Lower leg skin (tissue), 4 donors: ENCODE measurements at places on chromosomes 1 and 21.

- DNase-seq: no peak
Measured at GRCh38 chr1:150521196-150521968, 5.8 kb downstream of the FALEC start.

GRCh38 chr21:43736224-43736883 is 17.4 kb downstream of the PDXK start:
- DNase-seq: no peak

DNA sequence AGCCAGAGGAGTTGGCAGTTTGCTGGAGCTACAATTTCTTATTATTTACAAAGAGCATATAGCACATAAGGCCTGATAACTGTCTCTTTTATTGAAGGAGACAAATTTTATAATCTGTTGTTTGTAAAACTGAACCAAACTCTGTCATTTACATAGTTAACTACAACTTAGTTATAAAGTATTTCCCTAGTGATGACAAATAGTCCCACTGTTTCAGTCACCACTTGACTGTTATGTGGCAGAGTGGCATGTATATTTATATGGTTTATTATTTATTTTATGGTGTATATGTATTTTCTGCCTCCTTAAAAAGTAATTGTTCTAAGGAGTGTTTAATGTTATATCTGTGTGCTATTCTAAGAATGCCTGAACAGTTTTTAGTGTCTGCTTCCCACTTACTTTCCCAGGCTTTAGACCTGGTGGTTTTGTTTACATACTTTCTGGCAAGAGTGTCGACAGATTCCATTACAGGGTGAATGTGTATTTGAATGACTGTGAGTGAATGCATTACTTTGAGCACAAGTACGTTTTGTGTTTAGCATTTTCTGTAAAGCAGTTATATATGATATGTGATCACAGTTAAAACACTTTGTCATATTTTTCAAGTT is 10.0 kb downstream of the TSEN15 start:
- DNase-seq: no peak

GRCh38 chr1:16151196-16151994 is 4.5 kb downstream of the EPHA2 start:
- peak; percentile 85 for DNase-seq

DNA sequence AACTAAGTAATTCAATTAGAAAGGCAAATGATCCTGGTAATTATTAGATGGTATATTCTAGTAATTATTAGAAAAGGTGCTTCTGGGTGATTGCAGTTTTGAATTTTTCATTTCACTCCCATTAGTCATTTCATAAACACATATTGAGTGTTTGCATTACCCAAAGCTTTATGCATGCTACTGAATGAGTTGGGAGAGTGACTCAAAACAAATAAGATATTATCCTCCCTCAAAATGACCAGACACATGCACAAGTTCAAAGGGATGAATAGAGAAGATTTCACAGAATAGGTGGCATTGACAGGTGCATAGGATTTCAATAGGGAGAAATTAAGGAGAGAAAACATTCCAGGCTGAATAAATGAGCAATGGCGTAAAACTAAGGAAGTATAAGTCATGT is 84.7 kb downstream of the PHTF1 start:
- DNase-seq: no peak

GRCh38 chr1:37893673-37894072 is 34.3 kb upstream of the MTF1 start:
- no peak for DNase-seq

DNA sequence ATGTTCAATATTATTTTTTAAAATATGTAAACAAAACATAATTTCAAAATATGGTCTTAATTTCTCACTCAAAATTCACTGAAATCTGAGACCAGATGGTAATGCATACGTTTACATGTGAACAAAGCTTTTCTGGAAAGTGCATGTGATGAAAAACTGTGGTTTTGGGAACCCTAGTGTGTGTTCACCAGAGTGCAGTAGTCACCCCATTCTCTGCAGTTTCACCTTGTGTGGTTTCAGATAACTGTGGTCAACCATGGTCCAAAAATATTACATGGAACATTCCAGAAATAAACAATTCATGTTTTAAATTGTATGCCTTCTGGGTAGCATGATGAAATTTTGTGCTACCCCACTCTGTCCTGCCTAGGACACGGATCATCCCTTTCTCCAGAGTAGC is 2021.9 kb downstream of the MRPL39 start:
- no peak for DNase-seq

- no peak for DNase-seq
Measured at GRCh38 chr1:190353538-190354101, 124.0 kb downstream of the BRINP3 start.

GRCh38 chr21:36747815-36748383 is 49.0 kb downstream of the SIM2 start:
- DNase-seq: no peak

DNA sequence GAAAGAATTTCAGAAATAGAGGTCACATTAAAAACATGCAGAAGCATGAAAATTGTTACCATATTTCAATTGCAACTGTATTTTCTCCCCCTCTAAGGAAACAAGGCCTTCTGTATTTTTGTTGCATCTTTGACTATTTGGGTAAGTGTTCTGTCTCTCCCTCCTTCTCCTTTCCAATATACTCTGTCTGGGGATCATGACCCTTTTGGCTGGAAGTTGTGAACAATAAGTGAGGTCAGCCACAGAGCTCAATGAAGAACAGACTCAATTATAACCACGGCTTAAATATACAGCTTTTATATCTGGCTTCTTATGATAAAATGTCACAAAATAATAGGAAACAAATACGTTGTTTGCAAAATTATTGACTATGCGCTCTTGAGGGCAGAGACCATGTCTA is 47.1 kb downstream of the SPAG17 start:
- DNase-seq: no peak

- no peak for DNase-seq
Measured at GRCh38 chr1:90012300-90012699, 17.4 kb downstream of the ZNF326 start.

GRCh38 chr1:166145499-166145898 is 21.3 kb downstream of the FAM78B start:
- no peak for DNase-seq

DNA sequence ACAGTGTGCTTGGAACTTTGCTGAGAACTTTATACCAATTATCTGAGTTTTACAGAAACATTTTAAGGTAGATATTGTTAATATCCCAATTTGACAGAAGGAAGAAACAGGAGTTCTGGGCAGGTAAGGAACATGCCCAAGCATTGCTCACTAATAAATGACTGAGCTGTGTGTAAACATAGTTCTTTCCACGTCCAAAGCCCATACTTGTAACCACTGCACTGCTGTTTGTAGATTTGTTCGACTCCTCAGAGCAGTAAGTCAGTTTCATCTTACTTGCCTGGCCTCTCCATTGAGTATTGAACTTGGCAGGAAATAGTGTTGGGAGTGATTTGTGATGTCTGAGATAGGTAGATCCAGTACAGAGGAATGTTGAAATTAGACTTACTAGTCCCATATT is 335.1 kb downstream of the KIF26B start:
- DNase-seq: no peak

- DNase-seq: no peak
Measured at GRCh38 chr1:40897513-40897912, 35.4 kb upstream of the CITED4 start.

- no peak for DNase-seq
Measured at GRCh38 chr1:240667351-240667750, 55.4 kb upstream of the GREM2 start.

- peak; percentile 70 for DNase-seq
Measured at GRCh38 chr21:42706765-42707164, 53.3 kb downstream of the PDE9A start.

DNA sequence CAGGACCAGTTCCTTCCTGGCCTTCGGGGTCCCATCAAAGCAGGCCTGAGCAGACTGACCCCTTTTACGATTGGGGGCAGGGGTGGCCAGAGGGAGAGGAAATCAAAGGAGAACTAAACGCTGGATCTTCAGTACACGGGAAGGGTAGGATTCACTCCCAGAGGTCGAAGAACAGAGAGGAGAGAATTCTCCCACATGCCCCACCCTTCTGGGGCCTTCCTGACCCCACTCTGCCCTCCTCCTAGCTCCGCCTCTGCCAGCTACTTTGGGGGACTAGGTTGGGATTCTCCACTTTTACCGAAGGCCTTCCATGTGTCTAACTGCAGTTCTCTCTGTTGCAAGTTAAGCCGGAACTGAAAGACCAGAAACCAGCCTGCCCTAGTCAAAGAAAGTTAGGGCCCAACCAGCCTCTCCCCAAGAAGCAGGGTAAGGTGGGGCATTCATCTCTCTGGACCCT is 654 bp upstream of the ARHGEF2 start:
- no peak for DNase-seq

- no peak for DNase-seq
Measured at GRCh38 chr1:225880636-225881035, 1.5 kb downstream of the TMEM63A start.

DNA sequence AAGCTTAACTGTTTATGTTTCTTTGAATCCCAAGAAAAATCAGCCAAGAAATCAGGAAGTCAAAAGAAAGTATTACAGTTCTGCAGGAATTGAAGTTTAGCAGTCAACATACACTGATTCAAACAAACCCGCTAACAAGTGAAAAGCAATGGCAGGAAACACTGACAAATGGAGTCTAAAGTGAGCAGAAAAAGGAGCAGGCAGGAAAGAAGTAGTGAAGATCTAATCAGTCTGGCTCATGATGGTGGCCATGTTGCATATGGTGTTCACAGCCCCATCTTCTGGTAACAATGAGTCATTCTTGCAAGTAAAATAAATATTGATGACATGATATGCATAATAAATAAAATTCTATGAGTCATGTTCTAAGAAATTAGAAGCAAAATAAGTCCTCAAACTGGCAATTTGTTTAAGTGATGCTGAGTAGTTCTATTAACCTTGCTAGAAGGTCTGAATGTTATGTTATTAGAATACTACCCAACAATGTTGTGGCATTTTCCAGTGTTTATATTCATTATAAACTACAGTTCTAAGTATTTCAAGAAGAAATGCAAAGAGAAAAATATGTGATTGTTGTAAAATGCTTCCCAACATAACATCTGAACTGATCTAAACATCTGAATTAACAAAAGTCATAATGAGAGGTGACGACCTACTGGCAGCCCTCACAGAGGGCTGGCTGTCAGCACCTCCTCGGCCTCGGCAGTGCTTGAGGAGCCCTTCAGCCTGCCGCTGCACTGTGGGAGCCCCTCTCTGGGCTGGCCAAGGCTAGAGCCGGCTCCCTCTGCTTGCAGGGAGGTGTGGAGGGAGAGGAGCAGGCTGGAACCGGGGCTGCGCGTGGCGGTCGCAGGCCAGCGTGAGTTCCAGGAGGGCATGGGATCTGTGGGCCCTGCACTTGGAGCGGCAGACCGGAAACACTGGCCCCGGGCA is 5.7 kb upstream of the ACBD6 start:
- no peak for DNase-seq

GRCh38 chr1:32012709-32013385 is 821 bp upstream of the KHDRBS1 start:
- DNase-seq: no peak

GRCh38 chr1:37954316-37954971 is 7.6 kb upstream of the INPP5B start:
- DNase-seq: no peak

- DNase-seq: no peak
Measured at GRCh38 chr1:41640141-41640751, 155.8 kb upstream of the EDN2 start.

DNA sequence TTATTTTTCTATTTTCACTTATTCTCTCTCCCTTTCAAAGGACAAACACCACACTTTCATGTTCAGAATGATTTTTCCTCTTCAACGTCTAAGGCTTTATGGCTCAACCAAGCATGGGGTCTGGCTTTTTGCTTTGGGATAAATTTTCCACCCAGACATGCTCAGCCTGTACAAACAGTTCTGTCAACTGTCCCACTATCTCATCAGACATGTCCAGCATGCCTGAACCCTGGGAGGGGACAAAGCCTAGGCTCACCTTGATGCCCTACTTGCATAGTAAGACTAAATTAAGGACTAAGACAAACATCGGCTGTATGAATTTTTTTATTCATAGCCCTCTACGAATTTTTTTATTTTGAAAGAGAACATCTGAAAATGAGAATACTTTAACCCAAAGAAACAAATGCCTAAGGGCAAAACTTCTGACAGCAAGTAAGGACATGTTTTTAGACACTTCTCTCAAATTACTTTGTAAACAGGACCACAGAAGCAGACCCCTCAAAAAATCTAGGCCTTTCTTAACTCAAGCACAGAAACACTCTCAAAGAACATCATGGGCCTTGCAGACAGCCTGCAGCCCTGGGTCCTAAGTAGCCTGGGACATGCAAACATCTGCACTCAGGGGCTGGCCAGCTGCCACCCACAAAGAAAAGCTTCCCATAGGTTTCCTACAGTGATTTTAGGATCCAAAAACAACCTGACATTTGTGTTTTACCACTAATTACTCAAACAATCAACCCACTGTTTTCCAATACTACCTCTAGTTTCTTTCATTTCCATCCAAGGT is 72.3 kb upstream of the PALMD start:
- no peak for DNase-seq

DNA sequence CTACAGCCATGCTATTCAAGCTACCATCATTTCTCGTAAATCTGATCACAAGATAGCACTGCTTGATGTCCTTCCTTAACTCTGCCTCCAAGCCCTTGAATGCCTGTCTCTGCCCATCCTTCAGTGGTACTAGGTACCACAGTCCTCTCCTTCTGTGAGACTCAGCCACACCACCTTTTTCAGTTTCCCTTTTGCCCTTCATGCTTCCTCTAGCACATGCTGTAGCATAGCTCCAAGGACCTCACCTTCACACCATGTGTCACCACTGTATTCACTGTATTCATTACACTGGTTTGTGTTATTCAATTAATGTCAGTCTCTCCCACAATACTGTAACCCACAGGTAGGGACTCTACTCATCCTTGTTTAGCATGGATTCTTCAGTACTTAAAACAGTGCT is 8.0 kb upstream of the TP53BP2 start:
- DNase-seq: no peak

- no peak for DNase-seq
Measured at GRCh38 chr21:36706482-36706852, 7.6 kb downstream of the SIM2 start.

- no peak for DNase-seq
Measured at GRCh38 chr1:156095906-156096508, 13.7 kb upstream of the MEX3A start.

DNA sequence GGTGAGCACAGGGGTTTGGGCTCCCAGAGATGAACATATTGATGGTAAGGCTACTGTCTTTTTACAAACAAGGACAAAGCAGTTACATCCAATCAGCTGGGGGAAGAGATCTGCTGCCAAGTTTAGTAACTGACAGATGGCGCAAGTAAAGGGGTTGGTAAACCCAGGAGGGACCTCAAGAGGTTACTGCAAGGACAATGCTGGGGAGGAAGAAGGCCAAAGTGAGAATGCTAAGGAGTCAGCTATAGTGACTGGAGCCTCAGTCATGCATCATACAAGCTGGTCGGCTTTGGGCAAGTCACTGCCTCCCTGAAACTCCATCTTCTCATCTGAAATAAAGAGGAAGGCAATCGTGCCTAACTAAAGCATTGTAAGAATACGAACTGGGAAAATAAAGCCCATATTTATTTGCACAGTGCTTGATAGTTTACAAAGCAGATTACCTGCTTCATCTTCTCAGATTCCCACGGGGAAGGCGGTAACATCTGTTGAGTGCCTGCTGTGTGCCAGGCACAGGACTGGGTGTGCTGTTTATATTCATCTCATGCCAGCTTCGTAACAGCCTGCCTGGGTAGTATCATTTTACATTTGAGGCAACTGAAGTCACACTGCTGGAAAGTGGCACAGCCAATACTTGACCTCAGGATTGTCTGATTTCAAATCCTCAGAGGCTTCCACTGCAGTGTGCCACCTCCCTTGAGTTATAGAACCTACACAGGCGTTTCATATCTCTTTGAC is 114.8 kb downstream of the BEND5 start:
- no peak for DNase-seq
